Spinal cord (tissue), 10 donors: ENCODE measurements at places on chromosomes 4 and X. TPM values are rescaled to one million over a fixed set of nuclear protein-coding genes. Genes with fewer than 3 reads are reported as not detected.

DNA sequence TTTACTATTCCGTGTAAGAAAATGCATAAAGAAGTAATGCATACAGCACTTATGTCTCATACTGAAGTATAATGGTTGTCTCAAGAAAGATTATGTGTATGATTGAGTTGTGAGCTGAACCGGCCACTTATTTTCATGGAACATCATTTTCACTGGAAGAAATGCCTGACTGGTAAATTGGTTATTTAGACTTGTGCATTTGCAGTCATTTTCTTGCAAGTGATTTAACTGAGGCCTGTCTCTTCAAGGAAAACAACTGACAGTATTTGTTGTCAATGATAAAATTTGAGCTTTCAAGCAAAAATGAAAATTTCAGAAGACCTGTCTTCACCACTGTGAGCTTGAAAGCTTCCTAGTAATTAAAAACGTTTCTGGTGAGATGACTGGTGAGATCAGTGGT, 62.7 kb upstream of the RPS6KA3 start:
- no peak for DNase-seq

The AFF2 gene
- 49.8 TPM for total RNA-seq

DNA sequence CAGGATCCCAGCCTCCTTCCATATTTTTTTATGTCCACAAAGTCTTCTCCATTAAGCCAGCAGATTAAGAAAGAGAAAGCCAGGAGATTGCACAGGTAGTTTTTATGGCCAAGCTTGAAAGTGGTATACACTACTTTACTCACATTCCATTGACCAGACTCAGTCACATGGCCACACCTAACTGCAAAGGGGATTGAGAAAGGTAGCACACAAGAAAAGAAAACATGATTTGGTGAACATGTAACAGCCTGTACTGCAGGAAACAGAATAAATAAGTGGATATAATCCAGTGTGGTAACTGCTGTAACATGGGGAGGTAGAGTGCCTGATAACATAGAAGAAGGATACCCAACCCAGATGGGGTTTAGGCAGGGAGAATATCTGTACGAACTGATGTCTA, 43.9 kb downstream of the HOPX start:
- DNase-seq, result no peak

DNA sequence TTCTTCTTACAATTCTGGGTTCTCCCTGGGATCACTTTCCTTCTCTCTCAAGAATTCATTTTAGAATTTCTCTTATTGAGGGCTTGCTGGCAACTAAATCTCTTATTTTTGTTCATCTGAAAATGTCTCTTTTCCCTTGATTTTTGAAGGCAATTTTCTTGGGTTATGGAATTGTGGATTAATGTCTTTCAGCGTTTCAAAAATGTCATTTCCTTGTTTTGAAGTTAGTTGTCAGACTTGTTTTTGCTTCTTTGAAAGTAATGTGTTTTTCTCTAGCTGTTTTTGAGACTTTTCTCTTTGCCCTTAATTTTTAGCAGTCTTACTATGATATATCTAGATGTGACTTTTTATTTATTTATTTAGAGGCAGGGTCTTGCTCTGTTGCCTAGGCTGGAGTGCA, 205.7 kb downstream of the CHIC2 start:
- DNase-seq, result no peak

DNA sequence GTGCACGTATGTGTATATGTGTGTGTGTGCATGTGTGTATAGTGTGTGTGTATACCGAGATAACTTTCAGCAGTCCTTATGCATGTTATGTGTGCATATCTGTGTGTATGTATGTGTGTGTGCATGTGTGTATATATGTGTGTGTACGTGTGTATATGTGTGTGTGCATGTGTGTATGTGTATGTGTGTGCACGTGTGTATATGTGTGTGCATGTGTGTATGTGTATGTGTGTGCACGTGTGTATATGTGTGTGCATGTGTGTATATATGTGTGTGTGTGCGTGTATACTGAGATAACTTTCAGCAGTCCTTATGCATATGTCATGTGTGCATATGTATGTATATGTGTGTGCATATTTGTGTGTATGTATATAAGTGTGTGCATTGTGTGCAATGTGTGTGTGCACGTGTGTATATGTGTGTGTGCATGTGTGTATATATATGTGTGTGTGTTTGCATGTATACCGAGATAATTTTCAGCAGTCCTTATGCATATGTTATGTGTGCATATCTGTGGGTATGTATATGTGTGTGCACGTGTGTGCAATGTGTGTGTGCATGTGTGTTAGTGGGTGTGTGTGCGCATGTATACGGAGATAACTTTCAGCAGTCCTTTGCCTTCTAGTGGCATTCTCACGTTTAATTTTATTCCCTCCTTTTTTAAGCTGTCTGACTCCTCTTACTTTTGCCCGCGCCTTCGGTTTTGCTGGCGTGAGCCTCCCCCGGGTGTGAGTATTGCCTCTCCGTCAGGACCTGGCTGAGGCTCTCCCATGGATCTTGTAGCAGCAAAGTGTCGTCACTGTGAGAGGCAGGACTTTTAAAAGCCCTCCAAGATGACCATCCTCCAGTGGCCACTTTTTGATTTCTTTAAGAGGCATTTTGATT, 99.6 kb upstream of the SHOX start:
- DNase-seq, result no peak

DNA sequence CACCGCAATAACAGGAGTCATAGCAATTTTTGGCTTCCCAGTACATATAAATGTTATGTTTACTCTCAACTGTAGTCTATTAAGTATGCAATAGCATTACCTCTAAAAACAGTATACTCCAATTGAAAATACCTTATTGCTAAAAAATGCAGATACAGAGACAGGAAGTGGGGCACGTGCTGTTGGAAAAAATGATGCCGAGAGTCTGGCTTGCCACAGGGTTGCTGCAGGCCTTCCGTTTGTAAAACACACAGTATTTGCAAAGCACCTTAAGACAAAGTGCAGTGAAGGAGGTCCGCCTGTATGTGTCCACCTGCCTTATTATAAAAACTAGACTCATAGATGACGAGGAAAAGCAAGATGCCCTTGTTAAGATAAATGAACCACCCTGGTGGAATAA, 23.5 kb downstream of the CD99 start:
- no peak for DNase-seq

The AGTR2 gene
- 0.39 TPM for total RNA-seq

The IL9R gene
- total RNA-seq, result 0.06 TPM

DNA sequence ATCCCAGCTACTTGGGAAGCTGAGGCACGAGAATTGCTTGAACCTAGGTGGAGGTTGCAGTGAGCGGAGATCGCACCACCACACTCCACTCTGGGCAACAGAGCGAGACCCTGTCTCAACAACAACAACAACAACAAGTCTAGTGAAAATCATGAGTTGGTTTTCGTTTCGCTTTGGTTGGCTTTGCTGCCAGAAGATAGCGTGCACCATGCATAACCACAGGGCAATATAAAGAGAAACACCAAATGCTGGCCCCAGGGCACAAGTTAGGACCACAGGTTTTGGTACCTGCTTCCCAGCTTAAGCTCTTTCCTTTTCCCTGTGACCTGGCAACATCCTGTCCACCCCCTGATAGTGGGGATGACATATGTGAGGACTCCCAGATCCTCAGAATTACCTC, 21.5 kb upstream of the HMGB3 start:
- no peak for DNase-seq

The FAM47A gene
- not detected for total RNA-seq

GRCh38 chrX:39819921-39820849, 277.6 kb downstream of the BCOR start:
- DNase-seq, result no peak

DNA sequence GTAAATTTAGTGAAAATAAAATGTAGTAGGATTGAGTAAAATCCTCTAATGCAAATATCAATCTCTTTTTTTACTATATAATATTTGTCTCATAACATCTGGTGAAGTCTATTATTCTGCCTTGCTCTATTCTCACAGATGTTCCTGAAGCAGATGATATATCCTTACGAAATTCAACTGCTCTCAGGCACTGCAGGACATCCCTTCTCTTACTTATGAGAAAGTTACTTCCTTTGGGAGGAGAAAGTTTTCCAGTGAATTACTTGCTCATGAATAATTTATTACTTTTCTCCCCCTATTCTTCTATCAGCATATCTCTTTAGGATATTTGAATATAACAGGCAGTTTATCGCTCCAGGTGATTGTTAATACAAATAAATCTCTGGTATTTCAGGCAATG, 75.6 kb upstream of the AGA start:
- DNase-seq, result peak; percentile 10

DNA sequence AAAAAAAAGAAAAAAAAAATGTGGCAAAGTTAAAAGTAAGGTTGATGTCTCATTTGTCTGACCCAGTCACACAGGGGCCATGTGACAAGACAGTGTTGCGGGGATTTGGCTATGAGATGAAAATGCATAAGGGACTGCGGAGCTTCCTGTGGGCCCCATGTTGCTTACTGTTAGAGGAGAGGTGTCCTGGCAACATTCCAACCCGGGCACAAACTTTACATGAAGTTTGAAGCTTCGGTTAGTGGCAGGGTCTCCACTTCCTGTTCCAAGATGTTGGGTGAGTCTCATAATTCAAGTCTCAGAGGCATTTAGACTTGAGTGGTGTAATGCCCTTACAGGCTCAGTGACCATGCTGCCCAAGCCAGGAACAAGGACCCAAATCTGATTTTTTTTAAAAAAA, 111.3 kb downstream of the MAML3 start:
- DNase-seq, result no peak

GRCh38 chr4:24622146-24622834, 37.9 kb upstream of the DHX15 start:
- DNase-seq, result no peak

The SYP gene
- 192 TPM for total RNA-seq

DNA sequence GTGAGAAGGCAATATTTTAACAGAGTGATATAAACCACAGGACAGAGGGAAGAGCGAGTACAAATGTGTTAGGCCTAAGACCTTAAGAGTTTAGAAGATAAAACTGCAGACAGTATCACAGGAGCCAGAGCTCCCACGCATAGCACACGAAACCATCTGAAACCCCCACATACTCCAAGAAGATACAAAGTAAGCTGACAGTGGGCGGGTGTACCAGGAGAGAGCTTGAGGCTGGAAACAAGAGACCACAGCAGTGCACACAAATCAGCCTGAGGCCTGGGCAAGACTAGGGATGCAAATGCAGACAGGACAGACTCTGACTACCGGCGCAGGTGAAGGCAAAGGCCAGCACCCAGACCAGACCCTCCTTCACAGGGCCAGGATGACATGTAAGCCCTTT, 54.1 kb upstream of the ARHGAP24 start:
- DNase-seq, result no peak

The CYLC1 gene
- total RNA-seq, result 0.10 TPM

The ARSJ gene
- total RNA-seq, result 3.1 TPM

- DNase-seq, result no peak
These were observed 7.8 kb downstream of the TAFAZZIN start for GRCh38 chrX:154419189-154419588.
